ENCODE measurements at places on chromosomes 6 and 20.

- no peak for DNase-seq
Observed at GRCh38 chr20:43186312-43186711, 3.4 kb downstream of the PTPRT start.

- no peak for DNase-seq
Observed at GRCh38 chr6:105174512-105174911, 5.3 kb downstream of the POPDC3 start.

GRCh38 chr20:14055127-14055742, 59.9 kb downstream of the MACROD2 start:
- DNase-seq: no peak

DNA sequence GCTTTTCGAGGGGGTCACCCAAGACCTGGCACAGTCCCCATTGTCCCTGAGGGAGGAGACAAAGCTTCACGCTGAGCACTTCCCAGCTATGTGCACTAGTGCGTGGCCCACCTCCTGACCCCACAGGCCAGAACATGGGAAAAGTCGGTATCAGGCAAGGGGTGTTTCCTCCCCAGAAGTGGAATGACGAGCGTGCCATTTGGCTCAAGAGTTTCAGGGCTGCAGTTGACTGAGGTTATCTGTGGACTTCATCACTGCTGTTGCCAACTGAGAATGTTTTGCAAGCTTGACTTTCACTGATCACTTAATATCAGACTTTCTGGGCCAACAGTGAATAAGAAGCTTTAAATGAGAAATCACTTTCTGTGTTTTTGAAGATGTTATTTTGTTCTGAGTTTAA, 137.0 kb upstream of the AFDN start:
- no peak for DNase-seq

DNA sequence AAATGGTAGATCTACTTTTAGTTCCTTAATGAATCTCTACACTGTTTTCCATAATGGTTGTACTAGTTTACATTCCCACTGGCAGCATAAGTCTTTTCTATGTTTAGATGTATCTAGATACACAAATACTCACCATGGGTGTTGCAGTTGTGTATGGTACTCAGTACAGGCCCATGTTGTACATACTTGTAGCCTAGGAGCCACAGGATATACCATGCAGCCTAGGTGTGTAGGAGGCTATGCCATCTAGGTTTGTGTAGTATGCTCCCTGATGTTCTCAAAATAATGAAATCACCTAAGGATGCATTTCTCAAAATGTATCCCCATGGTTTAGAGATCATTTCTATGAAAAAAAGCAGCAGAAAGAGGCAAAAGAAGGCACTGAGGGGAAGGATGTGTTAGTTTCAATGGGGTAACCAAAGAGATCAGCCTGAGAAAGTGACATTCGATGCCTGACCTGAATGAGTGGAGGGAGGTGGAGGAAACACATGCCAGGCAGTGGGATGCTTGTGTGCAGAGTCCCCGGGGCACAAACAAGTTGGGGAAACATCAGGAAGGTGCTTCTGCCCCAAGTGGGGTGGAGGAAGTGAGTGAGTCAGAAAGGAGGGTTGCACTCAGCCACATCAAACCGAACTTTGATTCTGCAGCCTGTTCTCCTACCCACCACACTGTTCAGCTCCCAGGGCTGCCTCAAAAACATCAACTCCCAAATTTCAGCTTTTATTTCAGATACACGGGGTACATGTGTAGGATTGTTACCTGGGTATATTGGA, 191.2 kb downstream of the ZNF217 start:
- no peak for DNase-seq

DNA sequence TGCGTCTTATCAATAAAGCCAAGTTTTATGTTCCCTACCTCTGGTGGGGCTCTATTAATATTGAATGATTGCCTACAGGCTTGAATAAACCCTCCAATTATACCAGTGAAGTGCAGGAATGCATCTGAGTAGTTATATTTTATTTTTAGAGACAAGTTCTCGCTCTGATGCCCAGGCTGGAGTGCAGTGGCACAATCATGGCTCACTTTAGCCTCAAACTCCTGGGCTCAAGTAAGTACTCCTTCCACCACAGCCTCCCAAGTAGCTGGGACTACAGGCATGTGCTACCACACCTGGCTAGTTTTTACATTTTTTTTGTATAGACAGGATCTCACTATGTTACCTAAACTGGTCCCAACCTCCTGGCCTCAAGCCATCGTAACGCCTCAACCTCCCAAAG, 26.1 kb upstream of the UBE2J1 start:
- DNase-seq: no peak

DNA sequence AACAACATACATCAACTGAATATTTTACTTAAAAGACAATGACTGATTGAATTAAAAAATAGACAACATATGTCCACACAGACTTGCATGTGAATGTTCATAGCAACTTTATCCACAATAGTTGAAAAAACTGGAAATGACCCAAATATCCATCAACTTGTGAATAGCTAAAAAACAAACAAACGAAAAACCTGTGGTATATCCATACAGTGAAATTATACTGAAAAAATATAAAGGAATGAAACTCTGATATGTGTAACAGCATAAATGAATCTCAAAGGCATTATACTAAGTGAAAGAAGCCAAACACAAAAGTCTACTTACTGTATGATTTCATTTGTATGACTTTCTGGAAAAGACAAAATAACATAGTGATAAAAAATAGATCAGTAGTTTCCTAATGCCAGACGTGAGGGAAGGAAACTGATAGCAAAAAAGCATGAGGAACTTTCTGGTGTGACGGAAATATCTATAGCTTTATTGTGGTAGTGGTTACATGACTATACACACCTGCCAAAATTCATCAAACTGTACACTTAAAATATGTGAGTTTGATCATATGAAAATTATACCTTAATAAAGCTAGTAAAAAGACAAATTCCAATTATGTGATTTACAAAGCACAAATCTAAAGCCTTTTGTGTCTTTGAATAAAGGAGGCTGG, 123.2 kb downstream of the BACH2 start:
- DNase-seq: no peak

DNA sequence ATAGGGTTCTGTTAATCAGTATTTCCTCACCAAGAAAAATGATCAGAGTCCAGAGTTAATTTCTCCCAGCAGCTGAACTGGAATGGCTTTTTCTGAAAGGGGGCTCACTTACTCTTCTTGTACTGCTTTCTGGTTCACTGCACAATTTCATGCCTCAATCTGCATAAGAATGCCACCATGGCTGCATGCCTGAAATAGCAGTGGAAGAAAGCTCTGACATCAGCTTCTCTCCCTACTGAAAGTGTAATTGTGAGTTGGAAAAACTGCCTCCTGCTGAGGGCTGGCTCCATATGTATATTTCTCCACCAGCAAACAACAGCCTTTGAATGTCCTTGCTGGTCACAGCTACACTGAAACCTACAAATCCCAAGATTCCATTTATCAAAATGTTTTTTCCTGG, 1027.2 kb upstream of the GJE1 start:
- no peak for DNase-seq
